ENCODE measurements at places on chromosomes 2 and 18.

- no peak for DNase-seq
Measured at GRCh38 chr18:3985664-3986063, 469.4 kb downstream of the DLGAP1 start.

- DNase-seq: no peak
Measured at GRCh38 chr18:25038261-25038660, 313.7 kb downstream of the ZNF521 start.

DNA sequence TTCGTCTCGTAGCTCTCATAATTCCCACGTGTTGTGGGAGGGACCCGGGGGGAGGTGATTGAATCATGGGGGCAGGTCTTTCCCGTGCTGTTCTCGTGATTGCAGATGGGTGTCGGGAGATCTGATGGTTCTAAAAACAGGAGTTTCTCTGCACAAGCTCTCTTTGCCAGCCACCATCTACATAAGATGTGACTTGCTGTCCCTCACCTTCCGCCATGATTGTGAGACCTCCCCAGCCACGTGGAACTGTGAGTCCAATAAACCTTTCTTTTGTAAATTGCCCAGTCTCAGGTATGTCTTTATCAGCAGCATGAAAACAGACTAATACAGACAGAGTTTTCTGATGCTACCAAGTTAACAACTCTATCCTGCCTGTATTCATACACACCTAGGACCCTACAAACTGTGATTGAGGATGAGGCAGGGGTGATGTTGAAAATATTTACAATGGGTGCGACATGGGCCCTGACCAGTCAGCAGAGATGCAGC lies 3.9 kb downstream of the APOB start:
- no peak for DNase-seq

GRCh38 chr2:239222706-239223309 lies 178.0 kb downstream of the HDAC4 start:
- DNase-seq: no peak

- no peak for DNase-seq
Measured at GRCh38 chr2:237413777-237414661, at the start of gene COL6A3. Gene COL6A3 (minus strand): TSS chr2:237414164. CDS start chr2:237396817, 17,347 bp downstream.

DNA sequence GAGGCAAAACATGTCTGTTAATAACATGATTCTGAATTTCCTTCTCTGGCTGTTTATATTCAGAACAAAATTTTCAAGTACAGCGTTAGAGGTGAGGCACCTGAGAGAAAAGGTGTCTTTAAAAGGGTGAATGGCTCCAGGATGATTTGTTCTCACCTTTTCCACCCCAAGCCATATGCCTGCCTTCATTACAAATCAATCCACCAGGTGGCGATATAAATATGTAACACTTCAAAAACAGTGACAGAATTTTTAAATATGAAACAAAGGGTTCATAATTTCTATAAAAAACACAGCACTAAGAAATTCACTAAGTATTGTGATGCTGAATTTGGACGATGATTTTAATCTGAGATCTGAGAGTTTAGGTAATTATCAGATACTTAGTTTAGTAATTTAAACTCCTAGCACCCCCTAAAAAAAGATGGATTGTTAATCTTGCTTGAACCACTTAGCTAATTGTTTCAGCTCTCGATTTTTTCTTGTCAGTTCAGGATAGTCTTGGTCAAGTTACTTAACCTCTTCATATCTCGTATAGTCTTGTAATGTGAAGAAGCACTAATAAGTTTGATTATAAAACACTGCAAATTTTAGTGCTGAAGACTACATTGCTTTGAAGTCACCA lies 528.8 kb downstream of the CPS1 start:
- DNase-seq: no peak

DNA sequence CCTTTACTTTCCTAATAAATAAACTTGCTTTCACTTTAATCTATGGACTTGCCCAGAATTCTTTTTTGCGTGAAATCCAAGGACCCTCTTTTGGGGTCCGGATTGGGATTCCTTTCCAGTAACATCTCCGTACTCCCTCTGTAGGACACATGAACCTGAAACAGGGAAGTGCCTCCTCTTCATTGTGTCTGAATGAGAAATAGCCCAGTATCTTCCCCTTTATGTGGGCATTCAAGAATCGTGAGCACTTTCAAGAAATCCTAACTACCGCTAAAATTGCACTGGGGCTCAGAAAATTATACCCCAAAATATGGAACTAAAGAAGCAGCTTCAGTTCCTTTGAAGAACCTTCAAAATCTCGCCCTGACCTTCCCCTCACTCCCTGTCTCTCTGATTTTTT lies 7.8 kb upstream of the POMC start:
- DNase-seq: no peak

DNA sequence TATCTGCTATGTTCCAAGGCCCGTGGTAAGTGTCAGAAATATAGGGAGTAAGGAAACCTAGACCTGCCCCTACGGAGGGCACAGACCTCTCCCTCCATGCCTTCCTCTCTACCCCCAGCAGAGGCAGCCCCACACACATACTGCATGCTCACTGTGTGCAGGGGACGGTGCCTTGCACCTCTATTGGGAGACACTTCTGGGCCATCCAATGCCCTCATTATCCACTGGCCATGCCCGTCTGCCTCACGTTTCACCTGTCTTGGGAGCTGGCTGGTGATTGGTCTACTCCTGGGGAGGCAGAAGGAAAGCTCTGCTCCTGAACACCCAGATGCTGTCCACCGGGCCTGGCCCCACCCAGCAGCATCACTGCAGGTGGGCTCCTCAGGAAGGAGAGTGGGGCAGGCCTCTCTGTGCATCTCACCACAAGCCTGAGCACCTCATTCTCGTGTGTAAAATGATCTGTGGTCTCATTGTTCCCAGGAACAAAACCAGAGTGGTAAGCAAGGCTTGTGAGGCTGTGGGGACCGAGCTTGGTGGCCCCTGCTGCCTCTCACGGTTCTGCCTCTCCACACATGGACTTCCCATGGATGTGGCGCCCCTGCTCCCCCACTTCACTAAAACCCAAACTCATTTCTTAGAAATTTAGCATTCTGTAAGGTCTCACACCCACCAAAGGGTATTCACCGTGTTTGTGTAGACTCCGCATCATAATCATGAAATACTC lies 312.5 kb upstream of the HS6ST1 start:
- no peak for DNase-seq

GRCh38 chr2:160942476-160943142 lies 217.6 kb upstream of the TANK start:
- DNase-seq: no peak

DNA sequence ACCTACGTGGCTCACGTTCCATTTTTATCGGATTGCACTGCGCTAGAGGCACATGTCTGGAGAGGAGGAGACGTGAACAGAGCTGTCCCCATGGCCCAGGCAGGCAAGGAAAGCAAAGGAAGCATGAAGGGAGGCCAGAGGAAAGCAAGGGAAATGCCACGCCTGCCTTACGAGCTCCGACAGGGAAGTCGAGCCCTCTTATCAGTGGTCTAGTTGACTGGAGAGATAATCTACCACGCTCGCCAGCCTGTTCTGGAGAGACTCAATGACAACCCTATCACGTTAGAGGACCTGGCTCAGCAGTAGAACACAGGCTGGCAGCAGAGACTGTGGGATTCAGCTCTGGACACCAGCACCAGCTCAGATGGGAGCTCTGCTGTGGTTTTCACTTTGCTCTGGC lies 202.6 kb upstream of the ID2 start:
- DNase-seq: no peak

DNA sequence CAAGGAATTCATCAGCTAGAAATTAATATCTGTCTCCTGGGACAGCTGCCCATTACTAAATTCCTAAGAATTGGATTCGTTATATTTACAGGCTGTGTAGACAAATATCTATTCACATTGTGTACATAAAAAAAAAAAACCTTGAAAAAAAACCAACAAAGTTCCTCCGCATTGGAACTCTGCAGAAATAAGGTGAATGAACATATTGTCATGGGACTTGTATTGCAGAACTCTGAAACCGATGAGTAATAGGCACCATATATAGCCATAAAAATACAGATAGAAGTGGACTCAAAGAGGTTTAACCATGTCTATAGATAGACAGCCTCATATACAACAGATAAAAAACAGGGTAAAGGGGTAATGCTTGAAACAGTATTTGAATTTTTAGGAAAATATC lies 909.9 kb upstream of the CHAC2 start:
- no peak for DNase-seq

DNA sequence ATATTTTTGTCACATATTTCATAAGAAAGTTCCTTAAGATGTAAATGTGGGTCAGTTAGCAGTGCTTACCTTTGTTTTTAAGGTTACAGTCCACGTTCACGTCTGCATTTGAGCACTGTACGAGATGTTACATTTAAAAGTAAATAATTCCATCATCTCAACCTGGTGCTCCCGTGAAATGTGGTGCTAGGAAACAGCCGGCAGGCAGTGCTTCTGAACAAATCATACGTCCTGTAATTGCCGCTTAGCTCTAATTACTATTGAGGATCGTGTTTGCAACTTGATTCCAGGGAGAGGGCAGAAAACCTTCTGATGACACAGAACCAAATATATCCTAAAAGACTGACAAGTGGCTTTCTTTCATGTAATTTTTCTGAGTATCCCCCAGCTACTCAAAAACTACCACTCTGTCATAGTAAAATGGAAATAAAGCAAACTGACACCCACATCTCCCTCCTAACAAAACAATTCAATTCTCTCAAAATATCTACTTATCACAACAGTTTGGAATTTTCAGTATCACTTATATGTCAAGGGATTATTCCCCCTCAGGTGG lies 297.8 kb upstream of the SESTD1 start:
- no peak for DNase-seq

- DNase-seq: no peak
Measured at GRCh38 chr2:70347831-70348230, 46.0 kb upstream of the FAM136A start.

DNA sequence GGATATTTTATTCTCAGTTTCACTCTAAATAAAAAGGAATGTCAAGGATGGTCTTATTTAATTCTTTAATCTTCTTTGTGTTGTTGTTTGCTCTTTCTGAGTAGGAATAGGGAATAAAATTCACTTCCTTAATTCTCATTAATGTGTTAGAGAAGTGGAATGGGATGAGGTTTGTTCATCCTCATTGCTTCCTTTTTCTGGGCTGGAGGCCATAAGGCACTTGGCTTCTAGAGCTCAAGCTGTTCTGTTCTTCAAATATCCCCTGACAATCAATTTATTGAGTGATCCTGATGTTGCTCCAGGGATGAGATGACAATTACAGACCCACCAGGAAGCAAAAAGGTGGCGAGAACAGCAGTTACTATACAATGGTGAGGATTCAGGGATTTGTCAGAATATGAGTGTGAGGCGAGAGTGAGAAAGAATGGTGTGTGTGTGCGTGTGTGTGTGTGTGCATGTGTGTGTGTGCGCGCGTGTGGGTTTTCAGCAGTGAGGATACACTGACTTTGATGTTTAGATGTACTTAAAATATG lies 557.6 kb upstream of the FANCL start:
- no peak for DNase-seq

- DNase-seq: no peak
Measured at GRCh38 chr2:208872591-208872990, 466.0 kb downstream of the PTH2R start.

DNA sequence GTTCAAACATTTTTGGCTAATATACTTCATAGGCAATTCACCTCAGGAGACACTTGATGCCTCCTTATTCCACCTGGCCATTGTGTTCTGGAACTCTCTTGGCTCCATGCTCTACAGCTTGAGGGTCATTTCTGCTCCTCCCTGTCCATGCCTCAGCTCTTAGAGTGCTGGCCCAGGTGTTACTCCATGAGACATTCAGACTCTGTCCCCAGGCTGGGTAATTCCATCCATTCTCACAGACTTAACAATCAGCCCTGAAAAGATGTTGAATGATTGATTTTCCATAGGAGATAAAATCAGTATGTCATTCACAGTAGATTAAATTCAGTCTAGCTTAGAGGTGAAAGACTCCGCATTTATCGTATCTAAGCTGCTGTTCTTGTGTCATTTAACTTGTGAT lies 168.6 kb upstream of the CWC22 start:
- DNase-seq: no peak

DNA sequence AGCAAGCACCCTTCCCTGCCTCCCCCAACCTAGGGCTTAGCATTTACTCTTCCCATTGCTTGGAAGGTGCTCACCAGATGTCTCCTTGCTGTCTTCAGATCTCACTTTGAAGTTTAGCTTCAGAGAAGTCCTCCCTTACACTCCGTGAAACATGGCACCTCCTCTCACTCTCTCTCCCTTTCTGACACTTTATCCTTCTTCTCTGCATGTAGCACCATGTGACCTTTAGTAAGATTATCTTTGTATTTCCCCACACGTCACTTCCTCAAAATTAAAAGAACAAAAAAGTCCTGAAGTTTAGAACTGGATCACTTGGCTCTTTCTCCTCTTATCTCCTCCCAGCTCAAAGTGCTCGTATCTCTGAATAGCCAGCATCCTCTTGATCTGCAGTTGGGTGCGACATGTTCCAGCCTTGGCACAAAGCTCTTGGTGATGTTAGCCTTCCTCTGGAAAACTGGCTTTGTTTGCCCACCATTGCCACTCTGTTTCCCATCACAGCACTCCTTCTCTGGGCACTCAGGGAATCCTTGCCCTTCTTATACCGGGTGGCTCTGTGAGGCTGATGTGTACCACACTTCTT lies 40.6 kb upstream of the EPAS1 start:
- no peak for DNase-seq

- DNase-seq: no peak
Measured at GRCh38 chr2:2848621-2849333, 517.7 kb upstream of the MYT1L start.

- no peak for DNase-seq
Measured at GRCh38 chr2:54480025-54480424, 23.9 kb downstream of the SPTBN1 start.

DNA sequence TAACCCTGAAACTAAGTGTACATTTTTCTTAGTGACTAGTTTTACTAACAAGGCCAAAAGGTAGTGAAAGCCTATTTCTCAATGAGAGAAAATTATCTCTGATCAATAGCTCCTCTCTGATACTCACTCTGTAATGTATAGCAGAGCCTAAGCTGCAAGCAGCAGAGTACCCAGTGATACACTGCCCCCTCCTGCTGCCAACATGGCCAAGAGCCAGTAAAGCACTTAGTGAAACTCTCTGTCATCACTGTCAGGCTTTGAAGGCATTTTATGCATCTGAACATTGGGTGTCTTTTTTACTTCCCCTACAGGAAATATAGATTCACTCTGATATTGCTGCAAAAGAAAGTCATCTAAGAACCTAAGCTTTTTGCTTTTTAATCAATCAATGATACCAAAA lies 784.1 kb upstream of the CDH7 start:
- DNase-seq: no peak

DNA sequence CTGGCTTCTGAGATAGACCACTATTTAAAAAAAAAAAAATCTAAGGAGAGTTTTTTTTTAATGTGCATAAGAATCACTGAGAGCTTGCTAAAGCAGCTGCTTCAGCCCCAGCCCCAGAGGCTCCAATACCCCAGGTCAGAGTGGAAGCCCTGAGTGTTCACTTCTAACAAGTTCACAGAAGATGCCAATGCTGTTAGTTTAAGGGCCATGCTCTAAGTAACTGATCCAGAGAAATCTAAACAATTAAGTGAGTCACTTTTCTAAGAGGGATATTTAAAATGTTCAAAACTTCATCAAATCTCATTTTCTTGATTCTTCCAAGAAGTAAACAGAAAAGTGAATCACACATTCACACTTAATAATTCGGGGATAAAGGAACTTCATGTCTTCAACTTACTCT lies 126.4 kb upstream of the CD226 start:
- no peak for DNase-seq

All from stimulated activated CD8-positive, alpha-beta memory T cell treated with anti-CD3 and anti-CD28 coated beads, Interleukin-7, amount 100 ng/mL, for 4 hours (primary cell).